ENCODE measurements at places on chromosomes 6 and 20. TPM values are rescaled to one million over a fixed set of nuclear protein-coding genes. Genes with fewer than 3 reads are reported as not detected.
A peak's percentile ranks its signal among the peaks of the same experiment; 100 is the strongest.

The GRIK2 gene
- total RNA-seq: 2.8 TPM

The CGA gene
- not detected for total RNA-seq

The SRSF3 gene
- total RNA-seq: 167 TPM

The ARMC12 gene
- 0.73 TPM for total RNA-seq

The IL22RA2 gene
- not detected for total RNA-seq

GRCh38 chr6:143333749-143334520 lies 116.6 kb downstream of the ADAT2 start:
- DNase-seq: peak; percentile 52

- DNase-seq: no peak
These were observed 117.4 kb downstream of the TBC1D32 start for GRCh38 chr6:121216928-121217327.

DNA sequence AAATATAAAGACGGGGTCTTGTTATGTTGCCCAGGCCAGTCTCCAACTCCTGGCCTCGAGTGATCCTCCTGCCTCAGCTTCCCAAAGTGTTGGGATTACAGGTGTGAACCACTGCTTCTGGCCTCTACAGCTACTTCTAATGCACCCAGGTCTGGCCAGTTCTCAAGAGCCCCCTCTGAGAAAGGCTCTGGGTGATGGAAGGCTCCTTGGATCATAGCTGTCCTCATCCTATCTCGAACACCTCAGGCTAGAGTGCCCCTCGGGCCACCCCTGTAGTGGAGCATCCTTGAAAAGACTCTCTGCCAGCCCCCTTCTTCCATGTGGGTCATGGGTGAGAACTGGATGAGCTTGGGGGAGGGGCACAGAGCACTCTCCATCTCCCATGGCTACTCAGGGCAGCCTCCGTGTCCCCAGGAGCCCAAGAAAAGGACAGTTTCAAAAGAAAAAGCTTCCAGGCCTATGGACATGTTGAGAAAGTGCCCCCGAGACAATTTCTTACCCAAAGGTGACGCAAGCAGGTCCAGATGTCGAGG lies 714 bp upstream of the MYLK2 start:
- no peak for DNase-seq

- DNase-seq: no peak
These were observed 12.3 kb upstream of the SLC22A16 start for GRCh38 chr6:110488606-110489190.

DNA sequence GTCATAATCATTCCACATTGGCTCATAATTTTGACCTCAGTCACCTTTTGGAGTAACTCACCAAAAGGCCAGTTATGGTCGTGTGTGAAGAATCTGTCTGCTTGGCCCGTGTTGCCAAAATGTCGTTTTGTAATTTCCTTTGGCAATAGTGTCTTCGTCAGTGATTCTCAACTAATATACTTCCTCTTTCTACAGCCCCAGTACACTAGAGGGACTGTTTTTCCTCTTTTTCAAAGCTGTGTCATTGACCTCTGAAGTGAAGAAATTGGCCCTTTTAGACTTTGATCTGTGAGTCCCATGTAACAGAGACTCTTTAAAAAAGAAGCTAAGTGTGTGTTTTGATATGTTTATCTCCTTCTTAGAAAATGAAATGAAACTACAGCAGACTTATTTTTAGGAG lies 5.2 kb downstream of the FOXO3 start:
- peak; percentile 52 for DNase-seq

GRCh38 chr20:49447946-49448809 lies 34.3 kb downstream of the KCNB1 start:
- DNase-seq: no peak

- no peak for DNase-seq
These were observed 63.6 kb downstream of the EDN1 start for GRCh38 chr6:12353731-12354130.

DNA sequence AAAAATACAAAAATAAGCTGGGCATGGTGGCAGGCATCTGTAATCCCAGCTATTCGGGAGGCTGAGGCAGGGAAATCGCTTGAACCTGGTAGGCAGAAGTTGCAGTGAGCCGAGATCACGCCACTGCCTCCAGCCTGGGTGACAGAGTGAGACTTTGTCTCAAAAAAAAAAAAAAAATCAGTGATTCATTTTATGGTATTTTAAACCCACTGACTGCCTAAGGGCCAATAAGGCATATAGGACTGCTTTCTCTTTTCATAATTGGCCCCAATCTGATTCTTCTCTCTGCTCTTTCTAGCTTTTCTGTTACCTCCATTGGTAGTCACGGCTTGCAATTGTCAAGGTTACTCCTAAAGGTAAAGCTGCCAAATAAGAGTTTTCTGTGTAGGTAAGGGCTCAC lies 60.2 kb upstream of the ADGRF1 start:
- DNase-seq: no peak

GRCh38 chr6:130760006-130760405 lies 67.2 kb upstream of the SMLR1 start:
- DNase-seq: peak; percentile 47

DNA sequence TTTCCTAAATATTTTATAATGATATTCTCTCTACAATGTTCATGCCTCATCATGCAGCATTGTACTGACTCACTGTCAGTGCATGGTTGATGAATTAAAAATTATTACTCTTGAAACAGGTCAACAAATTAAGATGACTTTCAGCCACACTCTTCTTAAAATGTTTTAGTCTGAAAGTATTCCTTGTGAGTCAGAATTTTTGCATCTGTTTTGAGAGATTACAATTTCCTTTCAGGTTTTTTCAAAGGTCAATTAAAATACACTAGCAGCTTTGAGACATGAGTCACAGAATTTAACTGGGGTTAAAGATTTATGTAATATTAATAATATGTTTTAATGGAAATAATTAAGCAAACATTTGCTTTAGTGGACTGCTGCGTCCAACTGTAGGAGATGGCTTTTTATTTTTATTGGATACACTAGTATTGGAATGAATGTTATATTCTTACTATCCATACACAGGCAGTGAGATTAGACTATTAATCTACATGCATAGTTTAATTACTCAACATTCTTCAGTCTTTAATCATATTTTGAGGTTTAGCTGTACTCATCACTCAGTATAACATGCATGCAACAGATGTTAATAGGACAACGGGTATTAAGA lies 9.7 kb downstream of the COL12A1 start:
- DNase-seq: peak; percentile 90

- DNase-seq: no peak
These were observed 1005.5 kb upstream of the CITED2 start for GRCh38 chr6:140379919-140380318.

GRCh38 chr6:73858376-73858775 lies 162.4 kb downstream of the CD109 start:
- DNase-seq: no peak
